ENCODE measurements at places on chromosomes 16 and 17.

DNA sequence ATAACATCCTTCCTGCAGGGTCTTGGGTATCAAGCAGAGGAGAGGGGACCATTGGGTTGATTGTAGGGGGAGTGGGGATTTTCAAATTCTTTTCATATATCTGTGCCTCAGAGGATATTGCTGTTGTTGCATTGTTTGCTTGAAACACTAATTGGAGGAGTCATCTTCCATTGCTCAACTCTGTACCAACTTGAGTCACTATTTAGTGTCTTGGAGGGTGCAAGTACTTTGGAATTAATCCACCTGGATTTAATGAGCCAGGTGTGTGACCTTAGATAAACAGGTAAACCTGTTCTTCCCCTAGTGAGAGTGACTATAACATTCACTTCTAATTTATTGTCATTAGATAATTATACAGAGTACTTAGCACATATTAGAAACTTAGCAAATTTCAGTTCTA, 151.3 kb upstream of the CNTNAP4 start:
- no peak for DNase-seq
- no peaks in the 10 kb centered on the region for H3K4me1 ChIP-seq
- no peaks in the 10 kb centered on the region for H3K27me3 ChIP-seq
- no peaks in the 10 kb centered on the region for H3K36me3 ChIP-seq
- no peak overlapping the region for H3K4me3 ChIP-seq
- H3K27ac ChIP-seq, result no peak overlapping the region

DNA sequence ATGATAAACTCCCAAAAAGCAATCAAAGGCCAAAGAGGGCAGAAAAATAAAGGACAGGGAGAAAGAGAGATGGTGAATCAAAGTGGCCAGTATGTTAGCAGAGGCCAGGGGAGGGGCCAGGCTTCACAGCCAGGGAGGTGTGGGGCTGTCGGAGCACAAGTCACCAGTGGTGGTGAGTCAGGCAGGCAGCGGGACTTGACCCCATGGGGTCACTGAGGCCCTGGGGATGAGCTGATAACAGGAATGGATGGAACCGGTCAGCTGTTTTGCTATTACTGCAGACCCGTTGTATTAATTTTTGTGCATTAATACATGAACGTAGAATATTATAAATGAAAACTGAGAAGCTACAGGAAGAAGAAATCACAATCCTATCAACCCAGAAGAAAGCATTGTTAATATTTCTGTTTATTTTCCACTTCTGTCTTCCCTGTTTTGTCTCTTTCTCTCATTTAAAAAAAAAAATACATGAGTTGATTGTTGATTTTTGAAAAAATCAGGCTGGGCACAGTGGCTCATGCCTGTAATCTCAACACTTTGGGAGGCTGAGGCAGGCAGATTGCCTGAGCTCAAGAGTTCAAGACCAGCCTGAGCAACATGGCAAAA, 106.9 kb downstream of the SOCS1 start:
- H3K4me1 ChIP-seq, result peaks cover 36% of the 10 kb centered on the region
- DNase-seq, result no peak
- H3K4me3 ChIP-seq, result no peak overlapping the region
- no peak overlapping the region for H3K27ac ChIP-seq
- peaks cover 2% of the 10 kb centered on the region for H3K27me3 ChIP-seq

GRCh38 chr17:83071966-83072562, 7.3 kb upstream of the METRNL start:
- no peak overlapping the region for H3K27ac ChIP-seq
- DNase-seq, result no peak
- H3K36me3 ChIP-seq, result no peaks in the 10 kb centered on the region
- no peak overlapping the region for H3K4me3 ChIP-seq
- peaks cover 9% of the 10 kb centered on the region for H3K27me3 ChIP-seq

GRCh38 chr17:47884905-47885730, 10.9 kb upstream of the SP2 start:
- H3K4me3 ChIP-seq, result no peak overlapping the region
- H3K27me3 ChIP-seq, result peaks cover 2% of the 10 kb centered on the region
- H3K4me1 ChIP-seq, result peaks cover 22% of the 10 kb centered on the region
- no peak for DNase-seq
- no peak overlapping the region for H3K27ac ChIP-seq

DNA sequence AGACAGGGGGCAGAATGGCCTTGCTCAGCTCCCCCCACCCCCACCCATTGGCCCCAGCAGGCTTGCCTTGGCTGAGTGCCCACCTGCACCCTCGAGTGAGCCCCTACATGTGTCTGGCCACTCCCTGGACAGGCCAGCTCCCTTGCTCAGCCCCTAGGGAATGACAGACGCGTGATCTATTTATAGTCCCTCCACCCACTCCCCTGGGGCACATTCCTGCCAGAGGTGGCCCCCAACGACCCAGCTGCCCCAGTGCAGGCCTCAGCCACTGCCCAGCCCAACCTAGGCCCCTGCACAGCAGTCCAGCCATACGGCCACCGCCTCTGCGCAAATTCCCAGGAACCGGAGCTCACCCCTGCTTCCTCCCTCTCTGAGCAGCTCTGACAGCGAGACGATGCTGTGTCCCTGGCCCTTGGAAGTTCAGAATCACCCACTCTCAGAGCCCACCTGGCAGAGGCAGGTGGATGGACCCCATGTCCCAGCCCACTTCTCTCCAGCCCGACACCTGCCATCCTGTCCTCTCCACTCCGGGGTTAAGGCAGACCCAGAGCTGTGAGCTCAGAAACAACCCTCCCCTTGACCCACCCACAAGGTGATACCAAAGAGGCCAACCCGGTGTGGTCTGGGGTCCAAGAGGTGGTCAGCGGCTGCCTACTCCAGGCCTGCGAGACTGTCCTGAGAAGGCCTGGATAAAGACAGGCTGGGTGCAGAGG, 11.5 kb upstream of the P2RX1 start:
- no peak overlapping the region for H3K4me3 ChIP-seq
- H3K27ac ChIP-seq, result no peak overlapping the region
- H3K4me1 ChIP-seq, result no peaks in the 10 kb centered on the region
- H3K36me3 ChIP-seq, result no peaks in the 10 kb centered on the region
- H3K27me3 ChIP-seq, result peaks cover 16% of the 10 kb centered on the region
